Stimulated activated memory B cell treated with anti-CD40 and anti-IgM and Interleukin-4, amounts not matched to agents 10 μg/mL and 1 μg/mL and 100 μg/mL, for 72 hours (primary cell): ENCODE measurements at places on chromosomes 1 and 21.
A peak's percentile ranks its signal among the peaks of the same experiment; 100 is the strongest.

DNA sequence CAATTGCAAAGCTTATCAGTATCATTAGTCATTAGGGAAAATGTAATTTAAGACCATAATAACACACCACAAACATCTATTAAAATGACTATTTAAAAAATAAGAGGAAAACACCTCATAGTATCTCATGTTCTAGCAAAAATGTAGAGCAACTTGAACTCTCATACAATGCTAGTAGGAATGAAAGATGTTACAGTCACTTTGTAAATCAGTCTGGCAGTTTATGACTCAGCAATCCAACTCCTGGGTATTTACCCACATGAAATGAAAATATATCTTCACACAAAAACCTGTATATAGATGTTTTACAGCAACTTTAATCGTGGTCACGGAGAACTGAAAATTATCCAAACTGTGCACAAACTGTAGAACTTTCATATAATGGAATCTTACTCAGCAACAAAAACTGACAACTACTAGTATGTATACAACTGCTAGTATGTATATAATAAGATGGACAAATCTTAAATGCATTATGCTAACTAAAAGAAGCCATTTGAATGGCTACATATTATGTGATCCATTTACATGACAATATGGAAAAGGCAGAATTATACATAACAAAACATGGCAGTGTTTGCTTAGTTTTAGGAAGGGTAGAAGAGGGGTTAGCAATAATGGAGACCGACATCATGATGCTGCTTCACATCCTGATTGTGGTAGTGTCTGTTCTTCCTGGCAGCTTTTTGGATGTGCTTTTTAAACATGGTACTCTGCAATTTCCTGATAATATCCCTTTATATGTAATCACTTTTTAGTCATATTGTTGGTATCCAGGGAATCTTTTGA is 267.0 kb downstream of the KCTD3 start:
- no peak overlapping the region for H3K27ac ChIP-seq
- ATAC-seq: no peak
- no peak overlapping the region for H3K4me3 ChIP-seq
- no peaks in the 10 kb centered on the region for H3K27me3 ChIP-seq

DNA sequence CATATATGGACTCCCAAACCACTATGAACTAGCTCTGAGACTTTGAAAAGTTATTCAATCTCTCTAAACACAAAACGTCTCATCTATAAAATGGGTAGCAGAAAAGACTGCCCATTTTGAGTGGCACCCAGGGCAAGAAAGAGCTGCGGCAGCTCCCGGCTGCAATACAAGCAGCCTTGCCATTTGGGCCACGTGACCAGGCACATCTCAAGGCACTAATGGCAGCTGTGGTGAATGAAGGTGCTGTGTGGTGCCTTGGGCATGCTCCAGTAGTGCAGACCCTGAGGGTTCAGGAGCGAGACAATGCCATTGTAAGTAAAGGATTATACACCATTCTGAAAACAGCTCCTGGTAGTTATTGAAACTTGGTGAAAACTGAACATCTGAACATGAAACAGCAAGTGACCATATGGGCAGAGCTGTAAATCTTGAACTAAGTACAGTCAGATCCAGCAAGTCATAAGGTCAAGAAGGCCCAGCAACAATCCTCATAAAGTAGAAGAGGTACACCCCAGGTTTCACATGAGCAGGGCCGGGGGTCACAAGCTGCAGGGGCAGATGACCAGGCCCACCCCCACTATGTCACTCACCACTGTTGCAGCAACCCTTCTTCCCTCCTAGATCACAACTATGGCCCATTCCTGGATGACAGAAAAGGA is 39.4 kb upstream of the HIVEP3 start:
- H3K27ac ChIP-seq: no peak overlapping the region
- no peak overlapping the region for H3K4me3 ChIP-seq
- no peaks in the 10 kb centered on the region for H3K36me3 ChIP-seq
- peaks cover 6% of the 10 kb centered on the region for H3K27me3 ChIP-seq

DNA sequence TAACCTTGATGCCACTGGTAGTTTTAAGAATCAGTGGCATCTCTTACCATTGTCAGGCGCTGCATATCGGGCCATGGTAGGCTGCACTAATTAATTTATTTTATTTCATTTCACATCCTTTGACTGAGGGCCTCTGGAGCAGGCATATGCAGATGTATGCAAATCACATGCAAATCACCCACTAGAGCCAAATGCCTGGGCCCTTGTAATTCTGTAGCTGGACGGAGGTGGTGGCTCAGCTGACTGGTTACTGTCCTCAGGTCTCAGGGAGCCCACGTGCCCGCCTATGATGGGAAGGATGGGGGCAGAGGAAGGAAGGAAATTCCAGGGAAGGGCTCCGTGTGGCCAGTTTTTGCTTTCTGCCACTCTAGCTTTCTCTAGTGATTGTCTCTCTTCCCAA is 122.7 kb downstream of the IGSF21 start:
- H3K4me1 ChIP-seq: no peaks in the 10 kb centered on the region
- H3K4me3 ChIP-seq: no peak overlapping the region
- H3K36me3 ChIP-seq: no peaks in the 10 kb centered on the region
- ATAC-seq: no peak
- H3K27me3 ChIP-seq: peaks cover 39% of the 10 kb centered on the region
- H3K27ac ChIP-seq: no peak overlapping the region

GRCh38 chr1:168654198-168654915 is 74.6 kb downstream of the DPT start:
- H3K36me3 ChIP-seq: no peaks in the 10 kb centered on the region
- peaks cover 8% of the 10 kb centered on the region for H3K27me3 ChIP-seq
- H3K27ac ChIP-seq: no peak overlapping the region
- no peak overlapping the region for H3K4me3 ChIP-seq

GRCh38 chr1:205826016-205826806 is 13.2 kb upstream of the SLC41A1 start:
- H3K4me3 ChIP-seq: no peak overlapping the region
- peaks cover 18% of the 10 kb centered on the region for H3K36me3 ChIP-seq
- H3K27me3 ChIP-seq: no peaks in the 10 kb centered on the region
- H3K27ac ChIP-seq: peak overlapping the region; percentile 25
- peak; percentile 91 for ATAC-seq
- H3K4me1 ChIP-seq: peaks cover 24% of the 10 kb centered on the region

DNA sequence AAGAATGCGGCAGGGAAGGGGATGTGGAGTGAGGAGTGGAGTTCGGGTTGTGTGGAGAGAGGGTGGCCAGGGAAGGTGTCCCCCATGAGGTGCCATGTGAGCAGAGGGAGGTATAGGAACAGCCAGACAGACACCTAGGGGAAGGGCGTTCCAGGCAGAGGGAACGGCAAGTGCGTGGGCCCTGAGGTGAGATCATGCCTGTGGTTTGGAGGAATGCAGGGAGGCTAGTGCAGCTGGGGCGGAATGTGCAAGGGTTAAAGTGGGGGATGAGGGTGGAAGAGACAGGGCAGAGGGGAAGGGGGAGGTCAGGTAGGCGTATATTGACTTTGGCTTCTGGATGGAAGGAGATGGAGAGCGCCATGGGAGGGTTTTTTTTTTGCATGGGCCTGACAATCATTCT is 31.6 kb upstream of the PADI6 start:
- H3K4me1 ChIP-seq: peaks cover 7% of the 10 kb centered on the region
- no peak for ATAC-seq
- no peaks in the 10 kb centered on the region for H3K36me3 ChIP-seq
- no peak overlapping the region for H3K4me3 ChIP-seq
- H3K27me3 ChIP-seq: peaks cover 40% of the 10 kb centered on the region
- H3K27ac ChIP-seq: no peak overlapping the region

DNA sequence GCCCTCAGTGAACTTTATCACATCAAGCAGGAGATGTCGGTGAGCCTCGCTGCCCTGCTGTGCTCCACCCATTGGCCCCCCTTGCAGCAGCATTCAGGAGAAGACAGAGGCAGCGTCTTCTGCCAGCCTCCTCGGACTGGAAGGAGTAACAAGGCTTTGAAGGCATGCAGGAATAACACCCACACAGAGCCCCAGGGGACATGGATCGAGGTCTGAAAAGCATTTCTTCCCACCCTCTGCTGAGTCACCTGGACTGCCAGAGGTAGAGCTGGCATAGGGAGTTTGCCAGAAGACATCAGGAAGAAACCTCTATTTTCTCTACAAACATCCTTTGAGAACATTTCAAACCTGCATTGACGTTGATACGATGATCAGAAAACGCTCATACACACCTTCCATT is 42.9 kb downstream of the COL18A1 start:
- peaks cover 51% of the 10 kb centered on the region for H3K27me3 ChIP-seq
- H3K4me3 ChIP-seq: no peak overlapping the region
- no peak for ATAC-seq

GRCh38 chr1:116711263-116711840 is 42.9 kb upstream of the CD2 start:
- H3K36me3 ChIP-seq: no peaks in the 10 kb centered on the region
- H3K4me1 ChIP-seq: peaks cover 5% of the 10 kb centered on the region
- ATAC-seq: peak; percentile 51
- H3K27me3 ChIP-seq: peaks cover 33% of the 10 kb centered on the region

DNA sequence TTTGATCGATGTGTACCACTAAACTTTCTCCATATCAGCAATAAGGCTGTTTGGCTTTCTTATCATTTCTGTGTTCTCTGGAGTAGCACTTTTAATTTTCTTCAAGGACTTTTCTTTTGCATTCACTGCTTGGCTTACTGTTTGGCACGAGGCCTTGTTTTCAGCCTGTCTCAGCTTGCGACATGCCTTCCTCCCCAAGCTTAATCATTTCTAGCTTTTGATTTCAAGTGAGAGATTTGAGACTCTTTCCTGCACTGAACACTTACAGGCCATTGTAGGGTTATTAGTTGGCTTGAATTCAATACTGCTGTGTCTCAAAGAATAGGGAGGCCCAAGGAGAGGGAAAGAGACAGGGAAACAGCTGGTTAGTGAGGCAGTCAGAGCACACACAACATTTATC is 120.6 kb upstream of the KCND3 start:
- no peaks in the 10 kb centered on the region for H3K36me3 ChIP-seq
- peaks cover 37% of the 10 kb centered on the region for H3K27me3 ChIP-seq
- H3K27ac ChIP-seq: no peak overlapping the region
- H3K4me1 ChIP-seq: no peaks in the 10 kb centered on the region
- H3K4me3 ChIP-seq: no peak overlapping the region
